NCI-H187 treated with DMSO at 0.1 percent for 48 hours (cell line): ENCODE measurements at places on chromosomes 13 and 19.

DNA sequence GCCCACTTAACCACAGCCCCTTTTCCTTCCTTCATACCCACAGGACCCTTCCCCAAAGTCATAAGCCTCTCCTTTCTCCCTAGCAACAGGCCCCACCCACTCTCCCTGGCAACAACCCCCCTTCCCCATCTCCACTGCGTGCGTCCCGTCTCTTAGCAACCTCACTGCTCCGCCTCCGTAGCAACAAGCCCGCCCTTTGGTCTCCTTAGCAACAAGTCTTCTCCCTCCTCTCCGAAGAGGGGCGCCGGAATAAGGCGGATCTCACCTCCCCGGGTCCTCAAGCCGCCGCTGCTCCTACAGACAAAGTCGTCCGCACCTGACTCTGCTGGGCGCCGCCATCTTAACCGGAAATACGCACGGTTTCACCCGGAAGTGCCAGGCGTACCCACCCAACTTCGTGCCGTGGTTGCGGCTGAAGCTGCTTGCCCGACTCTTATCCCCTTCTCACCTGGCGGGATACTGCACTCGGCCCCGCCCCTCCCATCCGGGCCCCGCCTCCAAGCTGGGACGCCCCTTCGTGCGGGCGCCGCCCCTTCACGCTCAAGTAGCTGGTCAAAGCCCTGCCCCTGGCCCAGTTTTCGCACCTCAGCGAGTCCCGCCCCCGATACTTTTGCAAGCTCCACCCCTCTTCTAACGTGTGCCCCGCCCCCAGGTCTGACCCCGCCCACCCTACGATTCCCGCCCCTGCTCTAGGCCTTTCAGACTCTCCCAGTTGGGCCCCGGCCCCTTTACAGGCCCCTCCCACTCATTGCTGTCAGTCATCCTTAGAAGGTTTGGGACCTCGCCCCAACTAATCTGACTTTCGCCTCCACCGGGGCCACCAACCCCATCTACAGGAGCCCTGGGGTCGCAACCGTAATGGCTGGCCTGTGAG lies at the start of gene HSPBP1:
HSPBP1 (minus strand) TSS at position 341 of the 874 bp plus-strand sequence. CDS start 502 bp downstream, outside the sequence.
- DNase-seq, result peak; percentile 96

DNA sequence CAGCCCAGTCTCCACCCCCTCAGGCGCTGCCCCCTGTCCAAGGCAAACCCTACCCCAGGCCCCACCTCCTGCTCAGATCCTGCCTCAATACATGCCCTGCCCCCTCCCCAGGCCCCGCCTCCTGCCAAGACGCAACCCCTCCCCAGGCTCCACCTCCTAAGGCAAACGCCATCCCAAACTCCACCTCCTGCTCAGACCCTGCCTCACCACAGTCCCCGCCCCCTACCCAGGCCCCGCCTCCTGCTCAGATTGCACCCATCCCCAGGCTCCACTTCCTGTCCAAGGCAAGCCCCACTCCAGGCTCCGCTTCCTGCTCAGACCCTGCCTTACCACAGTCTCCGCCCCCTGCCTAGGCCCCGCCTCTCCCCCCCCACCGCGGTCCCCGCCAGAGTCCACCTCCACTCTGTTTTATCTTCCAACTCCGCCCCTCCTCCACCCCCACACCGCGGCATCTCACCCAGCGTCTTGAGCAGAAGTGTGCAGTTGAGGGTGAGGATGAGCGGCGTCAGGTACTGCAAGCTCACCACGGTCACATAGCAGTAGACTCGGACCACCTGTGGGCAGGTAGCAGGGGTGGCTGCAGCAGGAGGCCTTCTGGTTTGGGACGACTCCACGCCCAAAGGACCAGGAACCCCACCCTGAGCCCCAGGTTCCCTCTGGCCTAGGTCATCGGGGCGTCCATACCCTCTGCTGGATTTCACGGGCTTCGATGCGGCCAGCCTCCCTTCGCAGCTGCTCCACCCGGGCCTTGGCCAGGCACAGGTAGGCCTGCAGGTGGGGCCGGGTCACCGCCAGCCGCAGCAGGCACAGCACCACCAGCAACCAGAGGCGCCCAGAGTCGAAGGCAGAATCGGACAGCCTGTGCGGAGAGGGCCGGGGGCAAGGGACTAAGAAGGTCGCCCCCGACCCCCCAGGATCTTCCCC lies 17.7 kb downstream of the TMEM161A start:
- DNase-seq, result no peak

- DNase-seq, result no peak
Observed at GRCh38 chr13:53041968-53042516, 13.4 kb downstream of the OLFM4 start.

DNA sequence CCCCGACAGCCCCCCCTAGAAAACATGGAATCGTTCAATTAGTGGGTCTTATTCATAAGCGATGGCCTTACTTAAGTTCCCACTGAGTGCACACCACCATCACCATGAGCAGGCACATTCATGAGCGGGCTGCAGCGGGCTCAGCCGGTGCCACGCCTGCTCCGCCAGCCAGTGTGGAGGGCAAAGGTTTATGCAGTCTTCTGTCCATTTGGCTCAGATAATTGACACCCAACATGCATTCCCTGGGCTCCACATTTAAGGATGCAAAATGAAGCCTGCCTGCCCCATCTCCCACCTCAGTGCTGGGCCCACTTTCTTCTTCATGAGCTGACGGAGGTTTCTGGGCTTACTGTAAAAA lies 12.1 kb downstream of the C19orf12 start:
- DNase-seq, result no peak
